ENCODE measurements at places on chromosomes 12 and 14.

GRCh38 chr12:63897931-63898330, 53.4 kb downstream of the SRGAP1 start:
- no peak for DNase-seq

DNA sequence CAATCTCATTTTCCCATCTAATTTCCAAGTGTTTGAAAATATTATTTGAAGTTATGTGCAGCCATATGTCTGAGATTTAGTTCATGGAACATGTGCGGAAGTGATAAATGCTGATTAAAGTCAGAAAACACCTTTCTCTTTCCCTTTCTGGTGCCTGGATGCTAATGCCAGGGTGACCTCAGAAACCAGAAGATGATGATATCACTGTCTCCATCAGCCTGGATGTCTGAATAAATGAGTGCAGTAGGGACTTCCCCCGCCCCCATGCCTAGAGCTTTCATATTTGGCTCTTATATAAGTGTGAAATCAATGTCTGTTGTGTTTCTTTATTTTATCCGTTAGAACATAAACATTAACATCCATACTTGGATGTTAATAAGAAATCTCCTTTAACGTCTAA, 261.9 kb upstream of the LRIG3 start:
- peak; percentile 14 for DNase-seq

- DNase-seq = no peak
These were observed 55.9 kb upstream of the LRRK2 start for GRCh38 chr12:40168868-40169267.

- DNase-seq = no peak
These were observed 589 bp upstream of the ZNF219 start for GRCh38 chr14:21098892-21099595.

- no peak for DNase-seq
These were observed 375 bp downstream of the FAIM2 start for GRCh38 chr12:49903351-49903699.

GRCh38 chr12:126095748-126096510, 1030.7 kb downstream of the AACS start:
- DNase-seq = no peak

DNA sequence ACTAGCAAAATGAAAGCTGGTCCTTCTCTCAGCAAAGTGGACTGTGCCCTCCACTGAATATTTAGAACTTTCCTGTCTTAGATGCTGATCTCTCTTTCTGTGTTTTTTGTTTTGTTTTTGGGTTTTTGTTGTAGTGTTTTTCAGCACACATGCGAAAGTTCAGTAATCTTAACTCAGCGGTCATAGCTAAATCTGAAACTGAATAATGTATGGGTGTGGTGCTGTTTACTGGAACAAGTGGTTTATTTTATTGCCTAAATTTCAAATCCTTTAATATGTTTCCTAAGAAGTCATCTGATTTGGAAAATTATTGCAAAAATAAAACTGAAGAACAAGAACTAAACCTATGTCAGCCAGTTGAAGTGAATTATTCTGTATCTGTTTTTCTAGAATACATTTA, 116.0 kb upstream of the LRIG3 start:
- DNase-seq = no peak

GRCh38 chr14:86057018-86057667, 527.2 kb downstream of the FLRT2 start:
- DNase-seq = no peak

- no peak for DNase-seq
These were observed 20.3 kb downstream of the HEBP1 start for GRCh38 chr12:12979731-12980259.

GRCh38 chr12:66392266-66392915, 90.1 kb downstream of the HELB start:
- DNase-seq = no peak

DNA sequence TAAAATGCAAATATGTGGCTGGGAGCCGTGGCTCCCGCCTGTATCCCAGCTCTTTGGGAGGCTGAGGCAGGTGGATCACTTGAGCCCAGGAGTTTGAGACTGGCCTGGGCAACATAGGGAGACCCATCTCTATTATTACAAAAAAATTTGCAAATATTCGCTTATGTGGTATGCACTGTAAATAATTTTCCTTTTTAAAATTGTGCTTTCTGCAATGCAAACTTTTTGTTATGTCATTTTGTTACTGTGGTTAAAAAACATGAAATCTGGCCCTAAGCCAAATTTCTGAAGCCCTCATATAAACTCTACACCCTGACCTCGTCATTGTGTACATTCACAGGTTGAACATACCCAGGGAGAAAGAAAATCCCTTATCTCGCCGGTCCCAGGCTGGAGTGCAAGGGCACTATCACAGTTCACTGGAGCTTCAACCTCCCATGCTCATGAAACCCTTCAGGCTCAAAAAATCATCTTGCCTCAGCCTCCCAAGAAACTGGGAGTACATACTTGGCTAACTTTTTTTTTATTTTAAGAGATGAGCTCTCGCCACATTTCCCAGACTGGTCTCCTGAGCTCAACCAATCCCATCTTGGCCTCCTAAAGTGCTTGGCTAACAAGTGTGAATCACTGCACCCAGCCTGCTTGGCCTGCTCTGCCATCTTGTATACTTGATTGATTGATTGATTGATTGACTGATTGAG, 24.7 kb downstream of the TRAPPC6B start:
- no peak for DNase-seq

DNA sequence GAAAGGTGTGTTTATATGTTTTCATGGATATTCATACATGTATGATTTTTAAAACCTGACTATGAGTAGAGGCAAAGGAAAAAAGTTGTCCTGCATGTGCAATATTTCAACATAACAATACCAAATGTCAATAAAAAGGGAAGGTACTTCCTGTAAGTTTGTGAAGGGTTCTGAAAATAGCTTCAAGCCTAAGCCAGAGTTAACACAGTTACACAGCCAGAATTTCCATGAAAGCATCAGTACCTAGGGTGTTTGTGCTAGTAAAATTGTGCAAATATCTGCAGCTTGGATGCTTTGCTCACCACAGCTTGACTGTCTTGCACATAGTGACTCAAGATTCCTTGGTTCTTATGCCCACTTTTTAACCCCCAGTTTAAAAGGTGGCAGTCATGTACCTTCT, 193.1 kb upstream of the FAR2 start:
- no peak for DNase-seq

DNA sequence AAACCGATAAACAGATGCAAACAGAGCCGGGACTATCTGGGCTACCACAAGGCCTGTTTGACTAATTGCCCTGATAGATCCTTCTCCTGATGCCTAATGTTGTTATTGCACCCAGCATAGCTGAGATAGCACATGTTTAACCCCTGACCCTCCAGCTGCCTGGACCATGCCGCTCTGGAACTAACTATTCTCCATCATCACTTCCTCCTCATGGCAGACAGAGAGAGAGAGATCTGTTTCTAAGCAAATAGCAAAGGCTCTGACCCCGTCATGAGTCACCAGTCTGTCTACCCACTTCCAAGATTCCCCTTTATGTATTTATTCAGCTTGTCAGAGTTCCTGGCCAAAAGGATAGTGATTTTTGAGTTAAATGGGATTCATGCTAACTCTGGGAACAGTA, 58.2 kb upstream of the FLRT2 start:
- no peak for DNase-seq

- no peak for DNase-seq
These were observed 197.1 kb upstream of the FOXN3 start for GRCh38 chr14:89614009-89614691.

- no peak for DNase-seq
These were observed 2.5 kb downstream of the RIMBP2 start for GRCh38 chr12:130713581-130713991.

DNA sequence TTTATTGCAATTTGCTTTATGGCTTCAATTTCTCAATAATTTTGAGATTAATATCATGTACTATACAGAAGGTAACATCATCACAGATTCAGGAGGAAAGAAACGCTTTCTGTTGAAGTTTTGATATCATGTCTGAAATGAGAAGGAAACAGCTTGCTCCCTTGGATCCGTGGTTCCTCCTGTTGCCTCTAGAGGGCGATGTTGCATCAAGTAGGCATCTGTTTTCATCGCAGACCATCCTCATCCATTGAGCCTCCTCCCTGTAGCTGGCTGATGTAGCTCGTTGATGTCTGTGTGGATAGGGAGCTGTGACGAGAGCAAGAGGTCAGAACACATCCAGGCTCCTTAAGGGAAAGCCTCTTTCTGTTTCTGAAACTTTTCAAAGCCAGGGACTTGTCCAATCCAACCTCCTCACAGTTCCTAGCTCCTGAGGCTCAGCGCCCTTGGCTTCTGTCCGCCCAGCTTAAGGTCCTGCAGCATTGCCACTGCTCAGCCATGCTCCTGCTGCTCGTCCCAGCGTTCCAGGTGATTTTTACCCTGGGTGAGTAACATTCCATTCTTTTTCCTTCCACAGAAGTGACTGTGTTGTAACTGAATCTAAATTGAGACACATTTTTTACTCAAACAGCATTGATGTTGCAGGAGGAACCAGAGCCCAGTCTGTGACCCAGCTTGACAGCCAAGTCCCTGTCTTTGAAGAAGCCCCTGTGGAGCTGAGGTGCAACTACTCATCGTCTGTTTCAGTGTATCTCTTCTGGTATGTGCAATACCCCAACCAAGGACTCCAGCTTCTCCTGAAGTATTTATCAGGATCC, 304.8 kb upstream of the OR4E1 start:
- DNase-seq = peak; percentile 29
